ENCODE measurements at places on chromosomes 3 and 15. TPM values are rescaled to one million over a fixed set of nuclear protein-coding genes. Genes with fewer than 3 reads are reported as not detected.

CMTM8 gene
- 2.1 TPM for total RNA-seq

DNA sequence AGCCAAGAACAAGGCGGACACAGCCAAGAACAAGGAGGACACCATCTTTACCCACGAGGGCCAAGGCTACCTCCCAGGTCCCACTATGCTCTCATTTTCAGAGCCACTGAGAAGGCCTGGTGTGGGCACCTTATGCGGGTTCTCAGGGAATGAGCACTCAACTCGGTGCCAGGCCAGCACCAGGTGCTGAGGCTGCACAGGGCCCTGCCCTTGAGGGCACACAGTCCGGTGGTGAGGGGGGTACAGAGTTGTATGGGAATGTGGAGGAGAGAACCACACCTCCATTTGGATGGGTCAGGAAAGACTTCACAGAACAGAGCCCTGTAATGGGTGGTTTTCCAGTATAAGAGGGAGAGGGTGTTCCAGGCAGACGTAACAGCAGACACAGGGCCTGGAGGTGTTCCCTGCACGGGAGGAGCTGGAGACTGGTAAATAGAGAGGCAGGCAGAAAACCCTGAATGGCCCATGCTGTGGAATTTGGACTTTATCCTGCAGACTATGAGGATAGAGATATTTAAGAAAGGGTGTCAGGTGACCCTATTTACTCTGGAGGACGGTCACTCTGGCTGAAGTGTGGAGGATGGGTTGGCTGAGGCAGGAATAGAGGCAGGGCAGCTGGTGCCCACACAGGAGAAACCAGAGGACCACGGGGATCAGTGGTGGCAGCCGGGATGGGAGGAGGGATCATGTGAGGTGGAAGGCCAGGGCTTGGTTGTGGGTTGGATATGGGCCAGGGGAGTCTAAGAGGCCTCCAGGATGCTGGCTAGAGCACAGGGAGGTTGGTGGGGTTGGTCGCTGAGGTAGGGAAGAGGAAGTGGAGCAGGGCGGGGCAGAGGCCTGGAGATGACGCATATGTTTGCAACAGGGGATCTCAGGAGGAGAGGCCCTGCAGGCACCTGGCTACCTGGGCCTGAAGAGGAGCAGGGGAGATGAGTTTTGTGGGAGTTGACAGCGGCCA is 34.6 kb downstream of the CRABP1 start:
- DNase-seq: no peak
- H3K36me3 ChIP-seq: no peaks in the 10 kb centered on the region
- no peak overlapping the region for H3K4me3 ChIP-seq

ITGA11 gene
- total RNA-seq: not detected

DNA sequence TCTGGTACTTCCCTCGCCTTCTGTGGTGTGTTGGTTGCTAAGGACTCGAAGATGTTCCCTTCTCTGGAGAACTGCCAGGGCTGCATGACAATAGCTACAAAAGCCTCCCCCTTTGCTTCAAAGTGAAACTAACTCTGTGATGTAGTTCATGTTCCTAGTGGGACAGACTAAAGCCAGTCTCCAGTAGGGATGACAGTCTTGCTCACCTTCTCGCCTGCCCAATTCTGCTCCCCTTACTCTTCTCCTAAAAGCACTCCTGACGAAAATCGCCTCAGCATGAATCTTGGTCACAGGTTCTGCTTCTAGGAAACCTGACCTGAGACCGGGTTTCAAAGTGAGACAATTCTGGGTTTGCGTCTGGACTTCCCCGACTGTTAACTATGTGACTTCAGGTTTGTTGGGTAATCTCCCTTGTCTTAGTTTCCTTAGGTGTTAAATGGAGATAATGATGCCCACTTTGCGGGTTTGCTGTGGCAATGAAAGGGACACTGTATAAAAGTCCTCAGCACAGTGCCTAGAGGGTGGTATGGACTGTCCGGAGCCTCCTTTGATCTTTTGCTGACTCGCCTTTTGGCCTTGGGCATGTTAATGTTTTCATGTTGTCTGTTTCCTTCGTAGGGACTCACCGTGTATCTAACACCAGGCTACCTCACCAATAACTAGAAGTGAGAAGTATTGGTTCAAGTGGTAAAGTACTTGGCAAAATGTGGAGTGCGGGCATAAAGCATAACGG is 24.9 kb upstream of the THRB start:
- DNase-seq: peak; percentile 13
- no peaks in the 10 kb centered on the region for H3K36me3 ChIP-seq
- H3K4me3 ChIP-seq: no peak overlapping the region
